ENCODE measurements at places on chromosomes 2 and 18.

DNA sequence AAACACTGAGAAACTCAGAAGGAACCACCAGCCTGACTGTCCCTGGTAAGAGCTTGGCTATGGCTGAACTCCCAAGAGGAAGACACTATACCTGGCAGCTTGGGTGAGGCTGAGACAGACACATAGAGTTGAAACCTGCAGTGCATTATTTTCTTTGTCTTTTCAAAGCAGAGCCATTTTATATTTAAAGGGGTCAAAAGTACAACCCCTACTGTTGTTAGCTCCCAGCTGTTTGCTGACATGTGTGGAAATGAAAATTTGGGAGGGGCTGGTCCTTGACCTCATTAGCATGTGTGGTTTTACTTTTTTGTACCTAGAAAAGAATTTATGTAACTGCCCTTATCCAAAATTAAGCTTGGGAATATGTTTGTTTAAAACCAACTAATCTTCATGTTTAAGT, 309.0 kb downstream of the RPRM start:
- DNase-seq, result no peak

DNA sequence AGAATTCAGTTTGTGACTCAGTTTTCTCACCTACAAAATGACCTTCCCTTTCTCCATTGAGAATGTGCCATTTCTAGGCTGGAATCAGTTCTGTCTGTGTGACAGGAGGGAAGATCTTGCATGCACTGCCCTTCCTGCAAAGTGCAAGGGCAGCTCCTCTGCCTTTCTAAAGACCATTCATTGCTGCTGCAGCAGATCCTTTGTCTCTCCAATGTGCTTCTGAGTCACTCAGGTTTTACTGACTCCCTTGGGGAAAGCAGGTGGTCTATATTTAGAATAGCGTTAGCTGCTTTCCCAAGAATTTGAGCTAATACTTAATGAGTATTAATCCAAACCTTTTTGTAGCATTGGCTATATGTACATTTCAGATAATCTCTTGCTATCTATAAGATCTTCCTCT, 62.5 kb downstream of the DAW1 start:
- DNase-seq, result no peak

DNA sequence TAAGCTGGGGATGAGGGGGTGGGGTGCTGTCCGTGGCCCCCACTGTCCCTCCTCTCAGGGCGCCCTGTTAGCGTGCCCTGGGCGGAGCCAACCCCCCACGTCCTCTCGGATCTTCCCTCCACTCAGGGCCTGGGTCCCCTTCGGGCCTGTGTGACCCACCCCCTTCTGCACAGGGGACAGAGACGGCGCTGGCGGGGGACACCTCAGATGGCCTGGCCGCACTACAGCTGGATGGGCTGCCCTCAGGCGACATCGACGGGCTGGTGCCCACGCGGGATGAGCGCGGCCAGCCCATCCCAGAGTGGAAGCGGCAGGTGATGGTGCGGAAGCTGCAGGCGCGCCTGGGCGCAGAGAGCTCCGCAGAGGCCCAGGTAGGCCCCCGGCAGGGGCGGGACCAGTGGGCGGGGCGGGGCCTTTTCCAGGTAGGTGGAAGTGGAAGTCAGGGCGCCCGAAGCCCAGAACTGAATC, 9.9 kb upstream of the KLHL30 start:
- DNase-seq, result no peak

GRCh38 chr2:43307046-43307445, 80.6 kb upstream of the ZFP36L2 start:
- DNase-seq, result no peak

DNA sequence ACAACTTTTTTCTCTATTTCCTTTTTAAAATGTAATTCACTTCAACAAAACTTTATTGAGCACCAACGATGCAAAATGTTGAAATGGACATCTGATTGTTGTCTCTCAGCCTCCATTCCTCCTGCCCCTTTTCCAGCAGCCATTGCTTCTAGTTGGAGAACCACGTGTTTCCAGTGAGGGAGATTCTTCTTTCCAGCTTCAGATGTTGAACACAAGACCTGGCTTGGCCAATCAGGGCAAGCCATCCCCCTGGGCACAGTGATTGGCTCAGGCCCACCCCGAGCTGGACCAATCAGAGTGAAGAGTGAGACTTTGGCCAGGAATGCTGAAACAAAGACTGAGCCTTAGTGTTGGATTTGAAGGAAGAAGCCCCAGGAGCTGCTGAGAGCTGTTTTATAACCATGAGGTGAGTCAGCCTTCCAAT, 59.0 kb downstream of the E2F6 start:
- DNase-seq, result no peak

GRCh38 chr2:219205981-219206327, 628 bp upstream of the ZFAND2B start:
- no peak for DNase-seq

GRCh38 chr2:160628811-160629210, 135.2 kb upstream of the RBMS1 start:
- no peak for DNase-seq

DNA sequence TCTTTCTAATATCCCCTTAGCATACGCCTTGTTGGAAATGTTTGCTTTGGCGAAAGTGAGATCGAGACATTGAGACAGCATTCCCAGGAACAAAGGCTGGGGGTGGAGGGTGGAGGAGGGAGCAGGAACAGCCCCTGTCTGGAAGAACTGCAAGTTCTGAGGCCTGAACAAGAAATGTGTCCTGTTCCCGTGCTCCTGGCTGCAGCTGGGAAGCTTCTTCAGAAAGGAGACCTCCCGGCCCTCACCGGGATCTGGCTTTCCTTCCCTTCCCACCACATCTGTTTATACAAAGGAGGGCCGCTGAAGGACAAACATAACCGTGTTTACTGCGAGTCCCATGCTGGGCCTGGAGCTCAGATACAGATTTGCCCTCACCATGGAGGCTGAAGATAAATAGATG, 35.9 kb downstream of the AFF3 start:
- DNase-seq, result no peak

- DNase-seq, result no peak
Observed at GRCh38 chr2:75324141-75324540, 124.8 kb upstream of the TACR1 start.

GRCh38 chr2:234479465-234479864, 17.4 kb downstream of the ARL4C start:
- no peak for DNase-seq

DNA sequence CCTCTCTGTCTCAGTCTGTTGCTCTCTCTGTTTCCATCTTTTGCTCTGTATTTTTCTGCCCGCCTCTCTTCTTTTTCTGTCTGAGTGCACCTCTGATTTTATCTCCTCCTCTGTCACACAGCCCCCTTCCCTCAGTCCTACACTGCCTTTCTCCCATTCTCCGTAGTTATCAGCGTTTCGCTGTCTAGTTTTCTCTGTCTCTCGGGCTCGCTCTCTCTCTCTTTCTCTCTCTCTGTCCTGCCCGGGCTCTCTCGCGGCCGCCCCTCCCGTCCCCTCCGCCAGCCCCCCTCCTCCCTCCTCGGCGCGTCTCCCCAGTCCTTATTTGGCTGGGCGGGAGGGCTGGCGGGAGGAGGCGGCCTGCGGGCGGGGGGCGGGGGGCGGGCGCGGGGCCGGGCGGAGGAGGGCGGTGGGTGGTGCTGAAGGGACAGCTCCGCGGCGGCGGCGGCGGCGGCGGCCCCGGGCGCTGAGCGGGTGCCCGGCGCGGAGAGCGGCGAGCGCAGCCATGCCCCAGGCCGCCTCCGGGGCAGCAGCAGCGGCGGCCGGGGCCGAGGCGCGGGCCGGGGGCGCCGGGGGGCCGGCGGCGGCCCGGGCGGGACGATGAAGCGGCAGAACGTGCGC, at the start of gene KCNK3:
Gene KCNK3 (plus strand): TSS at position 444 of the 618 bp plus-strand sequence. CDS start 154 bp downstream, at position 598.
- no peak for DNase-seq

- no peak for DNase-seq
Observed at GRCh38 chr2:218395456-218395825, 4.2 kb upstream of the CTDSP1 start.

DNA sequence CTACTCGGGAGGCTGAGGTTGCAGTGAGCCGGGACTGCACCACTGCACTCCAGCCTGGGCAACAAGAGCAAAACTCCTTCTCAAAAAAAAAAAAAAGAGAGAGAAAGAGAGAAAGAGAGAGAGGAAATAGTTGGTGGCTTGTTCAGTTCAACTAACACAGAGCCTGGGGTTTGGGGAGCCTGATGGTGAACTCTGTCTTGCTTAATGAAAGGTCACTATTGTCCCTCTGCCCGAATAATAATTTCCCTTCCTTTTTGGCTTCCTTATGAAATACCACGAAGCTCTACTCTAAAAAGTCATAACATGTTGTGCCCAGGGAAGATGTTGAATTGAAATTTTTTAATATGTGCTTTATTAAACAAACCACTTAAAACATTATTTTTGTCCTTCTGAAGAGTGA, 17.3 kb downstream of the BCL2 start:
- DNase-seq, result no peak

All from NCI-H446 (cell line).